ENCODE measurements at places on chromosomes 7 and 10.

DNA sequence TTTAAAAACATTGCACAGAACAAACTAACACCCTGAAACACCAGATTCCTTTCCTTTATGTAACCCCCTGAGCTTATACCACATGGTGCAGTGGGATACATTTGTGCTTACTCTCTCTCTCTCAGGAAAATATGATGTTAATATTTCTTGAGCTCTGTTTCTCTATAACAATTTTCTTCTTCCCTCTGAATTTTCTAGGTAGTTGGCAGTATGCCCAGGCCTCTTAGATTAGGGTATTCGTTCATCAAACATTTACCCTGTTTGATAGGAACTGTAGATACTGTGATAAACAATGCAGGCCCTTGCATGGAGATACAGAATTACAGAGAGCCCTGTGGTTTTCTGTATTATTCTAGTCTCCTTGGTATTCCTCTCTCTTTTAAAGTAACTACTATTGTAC, 567.8 kb downstream of the IPMK start:
- DNase-seq: no peak

- no peak for DNase-seq
Measured at GRCh38 chr7:27183682-27184336, 1.2 kb downstream of the HOXA11 start.

- no peak for DNase-seq
Measured at GRCh38 chr7:47693216-47693615, 111.3 kb upstream of the TNS3 start.

DNA sequence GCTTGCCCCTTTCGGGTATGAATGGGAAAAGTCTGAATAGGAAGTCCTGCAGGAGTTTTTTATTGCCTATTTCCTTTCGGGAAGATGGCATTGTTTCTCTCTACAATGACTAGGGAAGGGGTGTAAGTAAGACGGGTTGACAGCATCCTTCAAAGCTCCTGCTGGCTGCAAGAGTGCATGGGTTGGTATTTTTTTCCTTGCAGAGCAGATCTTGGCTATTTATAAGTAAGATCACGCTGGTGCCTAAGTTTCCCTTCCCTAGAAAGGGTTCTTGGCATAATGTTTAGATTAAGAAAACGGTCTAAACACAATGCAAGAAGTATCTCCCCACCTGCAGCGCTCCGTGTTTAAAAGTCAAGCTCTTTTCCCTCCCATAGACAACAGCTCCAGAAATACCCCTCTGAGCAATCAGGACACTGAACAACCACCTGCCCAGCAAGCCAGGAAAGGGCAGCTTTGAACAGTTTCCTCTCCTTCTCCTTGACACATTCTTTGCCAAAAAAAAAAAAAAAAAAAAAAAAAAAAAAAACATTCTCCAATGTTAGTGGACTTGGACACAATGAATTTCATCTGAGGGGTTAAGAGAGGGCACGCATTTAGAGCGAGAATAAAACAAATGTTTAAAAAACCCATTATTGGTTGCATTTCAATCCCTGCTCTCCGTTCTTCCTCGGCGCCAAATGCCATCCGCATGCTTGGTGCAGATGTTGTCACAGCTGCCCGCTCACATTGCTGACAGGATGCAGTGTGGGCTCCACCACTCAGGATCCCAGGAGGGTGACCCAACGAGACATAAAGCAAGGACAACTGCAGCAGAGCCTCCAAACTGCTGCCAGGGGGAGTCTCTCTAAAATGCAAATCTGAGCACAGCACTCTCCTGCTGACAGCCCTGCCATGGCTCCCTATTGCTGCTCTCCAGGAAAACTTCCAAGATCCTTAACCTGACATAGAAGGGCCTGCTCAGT, 427.4 kb upstream of the MGMT start:
- no peak for DNase-seq

GRCh38 chr10:79028451-79029010, 40.2 kb upstream of the ZMIZ1 start:
- no peak for DNase-seq

DNA sequence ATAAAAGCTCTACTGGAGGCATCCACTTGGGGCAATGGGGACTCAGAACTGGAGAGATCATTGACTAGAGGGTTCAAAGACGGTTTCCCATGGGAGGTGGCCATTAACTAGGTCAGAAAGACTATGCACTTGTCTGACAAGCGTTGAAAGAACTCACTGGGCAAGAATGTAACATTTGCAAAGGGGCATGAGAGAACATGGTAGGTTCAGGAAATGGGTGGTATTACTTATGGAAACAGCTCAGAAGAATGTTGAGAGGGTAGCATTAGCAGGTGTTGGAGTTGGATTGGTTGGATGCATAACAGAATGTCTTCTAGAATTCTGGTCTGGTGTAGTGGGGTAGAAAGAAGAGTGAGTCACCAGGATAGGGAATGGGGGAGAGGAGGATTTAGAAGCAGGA, 119.1 kb upstream of the CDCA7L start:
- DNase-seq: no peak

All from omental fat pad (tissue), 4 donors.